Neuronal stem cell (in vitro differentiated cells): ENCODE measurements at places on chromosomes 12 and 14.
A peak's percentile ranks its signal among the peaks of the same experiment; 100 is the strongest.

GRCh38 chr12:25972783-25973182 lies 14.3 kb downstream of the RASSF8 start:
- no peak overlapping the region for H3K4me3 ChIP-seq
- H3K27ac ChIP-seq, result no peak overlapping the region
- H3K36me3 ChIP-seq, result no peaks in the 10 kb centered on the region
- DNase-seq, result no peak
- no peaks in the 10 kb centered on the region for H3K27me3 ChIP-seq

GRCh38 chr12:6469609-6470374 lies 685 bp downstream of the VAMP1 start:
- peak overlapping the region; percentile 82 for H3K4me3 ChIP-seq
- peak overlapping the region; percentile 92 for H3K27ac ChIP-seq
- DNase-seq, result no peak
- H3K27me3 ChIP-seq, result no peaks in the 10 kb centered on the region
- H3K36me3 ChIP-seq, result peaks cover 4% of the 10 kb centered on the region
- H3K4me1 ChIP-seq, result peaks cover 5% of the 10 kb centered on the region

DNA sequence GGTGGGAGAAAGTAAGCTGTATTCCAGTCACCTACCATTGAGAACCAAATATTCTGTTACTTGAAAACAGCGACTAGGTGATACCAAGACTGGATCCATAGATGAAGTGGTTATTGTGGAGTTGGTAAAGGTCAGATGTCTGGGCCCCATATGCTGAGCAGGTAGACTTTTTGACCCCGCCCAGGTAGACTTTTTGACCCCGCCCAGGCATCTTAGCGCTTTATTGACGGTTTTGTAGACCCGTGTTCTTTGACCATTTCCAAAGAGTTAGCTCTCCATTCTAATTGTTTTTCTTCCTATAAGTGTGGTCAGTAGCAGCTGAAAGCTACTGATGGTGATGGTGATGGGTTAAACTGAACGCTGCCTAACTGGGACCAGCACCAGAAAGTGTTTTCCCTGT lies 61.6 kb downstream of the SLC8A3 start:
- H3K4me3 ChIP-seq, result no peak overlapping the region
- no peak overlapping the region for H3K27ac ChIP-seq
- peaks cover 14% of the 10 kb centered on the region for H3K27me3 ChIP-seq
- peaks cover under 1% of the 10 kb centered on the region for H3K4me1 ChIP-seq
- DNase-seq, result no peak

- H3K4me3 ChIP-seq, result no peak overlapping the region
- H3K4me1 ChIP-seq, result peaks cover 11% of the 10 kb centered on the region
- no peak for DNase-seq
- no peaks in the 10 kb centered on the region for H3K27me3 ChIP-seq
- no peaks in the 10 kb centered on the region for H3K36me3 ChIP-seq
Observed at GRCh38 chr12:92764831-92765230, 62.0 kb downstream of the PLEKHG7 start.

- DNase-seq, result no peak
- H3K36me3 ChIP-seq, result no peaks in the 10 kb centered on the region
Observed at GRCh38 chr12:65637150-65637549, 187.1 kb upstream of the HMGA2 start.

DNA sequence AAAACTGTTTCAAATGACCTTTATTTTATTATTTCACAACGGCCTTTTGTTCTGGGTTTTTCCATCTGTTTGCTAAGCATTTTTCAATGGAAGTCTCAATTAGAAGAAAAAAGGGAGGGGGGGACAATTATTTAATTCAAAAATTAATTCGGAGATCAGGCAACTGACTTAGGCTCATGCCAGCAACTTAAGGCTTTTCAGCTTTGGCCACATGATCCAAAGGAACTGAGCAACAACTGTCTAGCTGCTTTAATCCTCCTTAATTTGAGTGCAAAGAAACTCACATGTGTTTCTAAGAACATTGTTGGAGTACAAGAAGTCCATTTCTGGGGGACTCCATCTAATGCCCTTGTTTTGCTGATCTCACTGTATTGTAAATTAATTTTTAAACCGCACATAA lies 188.0 kb downstream of the EXOC5 start:
- H3K36me3 ChIP-seq, result no peaks in the 10 kb centered on the region
- no peak overlapping the region for H3K27ac ChIP-seq
- no peaks in the 10 kb centered on the region for H3K4me1 ChIP-seq

DNA sequence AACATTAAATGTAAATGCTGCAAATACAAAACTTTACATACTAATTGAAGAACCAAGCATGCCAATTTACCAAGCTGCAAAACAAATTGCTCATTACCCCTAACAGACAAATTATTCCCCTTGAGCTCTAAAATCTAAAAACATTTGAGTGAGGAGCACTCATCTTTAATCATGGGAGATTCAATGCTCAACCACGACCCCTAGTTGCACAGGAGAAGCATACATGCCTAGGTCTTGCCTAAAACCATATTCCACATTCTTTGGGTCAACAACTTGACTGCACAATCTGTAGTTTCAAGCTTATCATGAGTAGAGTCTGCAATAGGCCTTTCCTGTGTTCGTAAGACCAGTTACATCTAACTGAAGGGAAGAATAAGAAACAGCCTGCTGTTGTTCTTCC lies 69.7 kb downstream of the MGAT4C start:
- H3K27ac ChIP-seq, result no peak overlapping the region
- H3K27me3 ChIP-seq, result no peaks in the 10 kb centered on the region
- DNase-seq, result no peak
- H3K36me3 ChIP-seq, result no peaks in the 10 kb centered on the region
- no peaks in the 10 kb centered on the region for H3K4me1 ChIP-seq
- no peak overlapping the region for H3K4me3 ChIP-seq

DNA sequence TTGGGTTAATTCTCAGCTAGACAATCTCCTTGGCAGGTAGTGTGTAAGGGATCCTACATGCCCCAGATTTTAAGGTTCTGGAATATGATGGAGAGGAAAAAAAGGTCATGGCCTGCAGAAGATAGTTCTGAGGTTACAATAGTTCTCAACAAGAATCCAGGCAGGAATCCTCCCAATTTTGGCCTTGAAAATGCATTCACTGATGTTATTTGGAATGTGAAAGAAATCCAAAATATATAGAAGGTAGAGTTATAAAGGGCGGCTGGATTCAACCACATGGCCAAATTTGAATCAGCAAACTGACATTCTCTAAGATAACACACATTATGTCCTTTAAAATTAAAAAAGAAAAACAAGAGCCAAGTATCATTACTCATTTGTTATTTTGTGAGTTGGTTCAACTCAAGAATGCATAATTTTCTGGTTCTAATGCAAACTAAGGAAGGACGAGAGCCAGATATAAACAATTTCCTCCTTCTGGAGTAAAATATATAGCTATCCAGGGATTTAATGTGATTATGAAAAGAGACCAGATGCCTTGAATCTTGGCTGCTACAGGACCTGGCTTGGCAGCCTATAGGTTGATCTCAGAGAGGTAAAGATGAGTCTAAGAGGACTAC lies 177.0 kb upstream of the G2E3 start:
- no peak for DNase-seq
- H3K27me3 ChIP-seq, result no peaks in the 10 kb centered on the region
- H3K27ac ChIP-seq, result no peak overlapping the region

- H3K4me1 ChIP-seq, result no peaks in the 10 kb centered on the region
- no peak overlapping the region for H3K27ac ChIP-seq
- H3K36me3 ChIP-seq, result no peaks in the 10 kb centered on the region
- no peak for DNase-seq
Observed at GRCh38 chr12:75354011-75354410, 19.5 kb downstream of the GLIPR1L1 start.

DNA sequence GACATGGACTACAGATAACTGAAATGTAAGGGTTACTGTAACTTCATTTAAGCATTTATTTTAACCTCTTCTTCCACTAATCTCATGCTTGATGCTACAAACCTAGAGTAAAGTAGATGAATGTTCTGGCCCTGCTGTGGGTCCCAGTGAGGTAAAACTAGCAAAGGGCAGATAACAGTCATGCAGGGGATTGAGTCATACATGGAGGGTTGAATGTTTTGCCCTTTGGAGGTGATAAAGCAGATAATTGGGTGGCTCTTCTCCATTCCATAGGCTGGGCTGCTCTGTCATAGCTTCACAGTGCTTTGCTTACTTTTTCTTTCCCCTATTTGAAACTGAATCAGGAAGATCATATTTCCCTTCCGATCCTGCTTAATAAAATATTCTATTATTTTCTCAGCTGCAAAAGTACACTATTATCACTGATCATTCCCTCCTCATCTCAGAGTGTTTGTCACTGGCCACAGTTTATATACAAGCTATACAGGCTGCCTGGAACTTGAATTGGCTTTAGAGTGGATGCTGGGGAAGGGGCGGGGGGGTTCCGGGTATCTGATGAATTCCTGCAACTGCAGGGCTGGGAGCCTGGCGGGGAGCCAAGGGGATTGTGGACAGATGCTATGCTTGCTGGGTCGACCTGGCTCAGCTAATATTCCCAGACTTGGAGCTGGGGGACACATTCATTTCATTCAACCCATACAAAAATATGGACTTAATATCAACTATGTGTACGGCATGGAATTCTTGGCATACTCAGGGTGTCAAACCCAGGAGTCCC lies 235.1 kb downstream of the NRXN3 start:
- no peaks in the 10 kb centered on the region for H3K27me3 ChIP-seq
- no peak overlapping the region for H3K27ac ChIP-seq
- no peak overlapping the region for H3K4me3 ChIP-seq
- no peak for DNase-seq

GRCh38 chr12:68609998-68610369 lies 715 bp upstream of the RAP1B start:
- no peak for DNase-seq
- H3K4me3 ChIP-seq, result peak overlapping the region; percentile 75
- no peaks in the 10 kb centered on the region for H3K36me3 ChIP-seq
- peak overlapping the region; percentile 90 for H3K27ac ChIP-seq

DNA sequence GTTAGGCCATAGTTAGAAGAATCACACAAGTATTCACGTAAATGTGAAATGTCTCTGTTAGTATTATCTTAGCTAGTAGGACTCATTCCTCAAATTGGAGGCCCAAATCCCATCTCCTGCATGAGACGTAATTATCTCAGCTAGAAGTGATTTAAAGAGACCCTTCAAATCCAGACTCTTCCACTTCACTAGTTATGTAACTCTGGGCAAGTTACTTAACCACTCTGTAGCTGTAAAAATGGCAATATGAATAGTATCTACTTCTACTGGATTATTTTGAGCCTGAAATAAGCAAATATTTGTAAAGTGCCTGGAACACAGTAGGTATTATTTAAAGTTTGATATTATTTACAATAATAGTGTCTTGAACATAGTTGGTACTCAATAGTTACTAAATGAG lies 28.4 kb upstream of the CDKL1 start:
- H3K27ac ChIP-seq, result no peak overlapping the region
- no peaks in the 10 kb centered on the region for H3K27me3 ChIP-seq
- peaks cover 6% of the 10 kb centered on the region for H3K36me3 ChIP-seq
- no peaks in the 10 kb centered on the region for H3K4me1 ChIP-seq
- no peak for DNase-seq
